ENCODE measurements at places on chromosomes 3 and 15.

DNA sequence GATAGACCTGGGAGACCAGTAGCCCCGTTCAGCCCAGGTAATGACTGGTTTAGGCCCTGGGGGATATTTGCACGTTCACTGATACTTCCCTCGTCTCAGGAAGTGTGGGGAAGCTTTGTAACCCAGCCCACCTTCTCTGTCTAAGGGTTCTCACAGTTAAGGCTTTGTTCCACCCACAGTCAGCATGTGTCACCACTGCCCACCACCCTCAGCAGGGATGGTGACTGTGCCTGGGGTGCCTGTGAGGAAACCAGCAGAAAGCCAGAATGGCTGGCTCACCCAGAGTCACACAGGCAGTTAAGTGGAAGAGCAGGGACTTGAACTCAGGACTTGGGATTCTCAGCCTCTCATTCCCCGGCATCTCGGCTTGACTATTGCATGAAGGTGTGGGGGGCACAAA lies 5.2 kb downstream of the KBTBD13 start:
- no peak for DNase-seq

GRCh38 chr3:126924458-126924857 lies 58.5 kb upstream of the PLXNA1 start:
- DNase-seq, result no peak

GRCh38 chr15:99275525-99276128 lies 24.3 kb downstream of the LRRC28 start:
- no peak for DNase-seq

DNA sequence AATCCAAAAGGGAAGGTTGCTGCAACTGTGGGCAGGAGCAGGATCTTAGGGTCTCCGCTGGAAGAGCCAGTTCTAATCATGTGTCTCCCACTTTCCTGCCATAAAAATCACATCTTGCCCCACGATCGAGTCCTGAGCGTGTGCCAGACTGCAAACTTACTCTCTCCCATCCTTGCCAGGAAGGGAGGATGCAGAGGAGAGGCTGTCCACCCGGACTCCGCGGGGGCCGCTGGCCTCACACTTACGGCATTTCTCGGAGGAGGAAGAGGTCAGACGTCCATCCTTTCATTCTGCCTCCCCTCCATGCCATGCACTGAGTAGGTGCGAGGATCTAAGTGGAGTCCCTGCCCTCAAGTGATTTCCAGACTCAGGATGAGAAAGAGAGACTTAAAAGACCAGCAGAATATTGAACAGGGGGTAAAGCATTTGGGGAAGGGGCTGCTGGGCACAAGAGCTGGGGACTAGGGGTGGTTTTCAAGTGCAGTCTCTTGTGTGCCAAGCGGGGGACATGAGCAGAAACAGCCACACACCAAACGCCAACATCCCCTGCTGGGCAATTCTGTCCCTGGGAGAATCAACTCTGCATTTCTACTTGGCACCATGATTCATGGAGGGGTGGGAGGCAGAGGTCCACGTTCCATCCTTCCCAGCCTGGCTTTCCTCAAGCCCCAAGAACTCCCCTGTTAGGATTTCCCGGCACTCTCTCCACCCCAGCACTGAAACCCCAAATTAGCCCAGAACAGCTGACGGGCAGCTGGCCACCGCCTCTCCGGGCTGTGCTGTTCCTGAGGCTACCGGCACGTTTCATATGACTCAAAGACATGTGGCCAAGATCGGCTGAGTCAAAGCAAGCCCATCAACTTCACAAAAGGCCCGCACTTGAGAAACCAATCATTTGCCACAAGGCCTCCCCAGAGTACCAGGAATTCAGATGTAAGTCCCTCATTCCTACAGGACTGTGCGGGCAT lies 11.6 kb downstream of the OXTR start:
- DNase-seq, result no peak

DNA sequence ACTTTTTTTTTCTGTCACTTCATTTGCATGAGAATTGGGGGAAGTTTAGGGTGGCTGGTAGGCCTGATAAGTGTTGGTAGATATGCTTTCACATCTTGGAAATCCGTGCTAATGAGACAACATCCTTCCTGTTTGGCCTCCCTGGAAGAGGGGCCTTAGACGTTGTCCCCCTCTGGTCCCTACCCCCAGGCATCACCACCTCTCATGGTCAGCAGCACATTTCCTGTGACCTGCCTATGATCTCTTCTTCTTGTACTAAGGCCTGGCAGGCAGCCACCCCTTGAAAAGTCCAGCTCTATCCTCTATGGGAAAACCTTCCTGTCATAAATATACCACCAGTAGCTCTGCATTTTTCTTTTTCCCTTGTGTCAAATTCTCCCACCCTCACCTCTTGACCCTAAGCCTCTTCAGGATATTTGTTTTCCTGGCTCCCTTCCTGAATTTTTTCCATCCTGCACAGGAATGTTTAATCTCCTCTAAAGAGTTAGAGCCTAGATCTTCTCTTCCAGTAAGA lies 107.8 kb downstream of the SNRK start:
- no peak for DNase-seq

- no peak for DNase-seq
Measured at GRCh38 chr15:77538027-77538451, 94.7 kb downstream of the LINGO1 start.

- peak; percentile 77 for DNase-seq
Measured at GRCh38 chr3:17730318-17730967, 12.0 kb downstream of the TBC1D5 start.

DNA sequence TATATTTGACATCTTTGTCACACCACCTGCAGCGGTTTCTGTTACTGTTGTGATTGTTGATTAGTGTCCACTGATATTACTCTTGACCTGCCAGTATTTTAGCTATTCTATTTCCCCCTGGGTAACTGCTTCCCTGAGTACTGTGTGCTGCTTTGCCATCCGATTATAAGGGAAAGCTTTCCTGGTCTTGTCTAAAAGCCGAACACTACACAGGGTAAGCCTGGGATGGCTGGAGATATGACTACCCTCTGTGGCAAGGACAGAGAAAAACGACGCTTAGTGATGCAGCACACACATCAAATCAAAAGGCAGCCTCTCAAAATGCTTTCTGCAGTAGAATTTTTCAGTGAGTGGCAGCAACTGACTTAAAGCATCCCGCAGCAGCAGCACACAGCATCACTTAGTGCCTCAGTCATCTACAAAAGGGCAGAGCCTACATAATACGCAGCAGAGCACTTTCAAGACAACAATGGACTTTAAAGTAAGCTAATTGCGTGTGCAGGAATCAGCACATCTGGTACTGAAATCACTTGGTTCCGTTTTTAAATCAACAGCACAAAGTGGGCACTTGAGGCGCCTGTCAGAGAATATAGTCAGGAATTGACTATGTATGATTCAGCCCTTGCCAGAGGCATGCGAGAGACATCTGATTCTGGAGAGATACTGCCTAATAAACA lies 656.3 kb upstream of the TGFBR2 start:
- DNase-seq, result no peak

DNA sequence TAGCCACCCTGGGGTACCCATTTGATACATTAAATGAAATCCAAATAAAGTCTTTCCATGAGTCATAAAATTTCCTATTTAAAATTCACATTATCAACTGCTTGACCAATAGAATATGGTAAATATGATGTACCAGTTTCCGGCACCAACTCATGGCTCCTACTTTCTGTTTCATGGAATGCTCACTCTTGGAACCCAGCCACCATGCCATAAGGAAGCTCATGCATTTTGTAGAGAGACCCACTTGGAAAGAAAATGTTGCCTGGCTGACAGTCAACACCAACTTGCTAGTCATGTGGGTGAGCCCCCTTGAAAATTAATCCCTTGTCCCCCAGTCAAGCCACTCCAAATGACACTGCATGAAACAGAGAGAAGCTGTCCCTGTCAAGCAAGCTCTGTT lies 57.2 kb downstream of the WWTR1 start:
- DNase-seq, result no peak

Data from DMS153 (cell line).